ENCODE measurements at places on chromosomes 3 and 15.

GRCh38 chr15:35603301-35603700 lies 57.3 kb upstream of the DPH6 start:
- DNase-seq, result peak; percentile 85

DNA sequence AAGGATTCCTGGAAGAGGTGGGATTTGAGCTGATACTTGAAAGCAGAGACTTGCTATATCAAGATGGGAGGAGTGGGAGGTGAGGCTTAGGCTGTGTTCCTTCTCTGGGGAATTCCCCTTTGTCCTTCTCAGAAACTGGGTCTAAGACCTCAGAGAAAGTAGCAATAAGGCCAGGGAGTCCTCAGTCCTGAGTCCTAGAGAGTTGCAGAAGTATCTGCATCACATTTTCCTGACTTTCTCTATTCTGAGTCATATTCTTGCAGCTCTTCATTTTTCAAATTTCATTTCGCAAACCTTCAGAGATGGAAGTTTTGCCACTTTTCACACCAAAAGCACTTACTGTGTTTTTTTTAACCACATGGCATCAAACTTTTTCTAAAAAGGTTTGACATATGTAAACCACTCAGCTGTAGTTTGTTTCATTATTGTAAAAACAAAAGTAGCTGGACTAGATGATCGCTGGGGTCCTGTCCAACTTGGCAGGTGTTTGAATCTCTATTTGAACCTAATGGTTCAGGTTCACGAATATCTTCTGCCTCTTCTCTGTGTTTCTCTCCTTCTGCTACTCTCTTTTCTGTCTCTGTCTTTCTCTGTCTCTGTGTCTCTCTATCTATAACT lies 21.3 kb downstream of the COLQ start:
- DNase-seq, result peak; percentile 24

DNA sequence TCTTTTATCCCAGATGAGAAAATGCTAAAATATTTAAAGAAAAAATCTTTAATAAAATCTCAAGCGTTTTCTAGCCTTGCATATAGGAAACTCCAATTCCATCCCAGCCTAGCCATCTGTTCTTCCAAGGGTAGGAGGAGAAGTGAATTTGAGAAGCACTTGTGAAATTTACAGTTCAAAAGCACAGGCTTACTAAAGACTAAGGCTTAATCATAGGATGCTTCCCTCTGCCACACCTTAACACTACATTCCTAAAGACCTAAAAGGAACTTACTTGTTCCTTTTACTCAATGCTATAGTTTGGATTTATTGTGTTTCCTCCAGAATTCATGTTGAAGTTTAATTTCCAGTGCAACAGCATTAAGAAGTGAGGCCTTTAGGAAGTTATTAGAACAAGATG lies 764.8 kb upstream of the CADM2 start:
- DNase-seq, result no peak

- DNase-seq, result no peak
Measured at GRCh38 chr3:33060609-33061337, 36.2 kb downstream of the GLB1 start.

- DNase-seq, result no peak
Measured at GRCh38 chr15:67415181-67415580, 105.8 kb upstream of the C15orf61 start.

- DNase-seq, result peak; percentile 39
Measured at GRCh38 chr15:62099094-62099601, 32.4 kb downstream of the C2CD4A start.

- no peak for DNase-seq
Measured at GRCh38 chr3:171347301-171348039, 112.7 kb downstream of the TNIK start.

DNA sequence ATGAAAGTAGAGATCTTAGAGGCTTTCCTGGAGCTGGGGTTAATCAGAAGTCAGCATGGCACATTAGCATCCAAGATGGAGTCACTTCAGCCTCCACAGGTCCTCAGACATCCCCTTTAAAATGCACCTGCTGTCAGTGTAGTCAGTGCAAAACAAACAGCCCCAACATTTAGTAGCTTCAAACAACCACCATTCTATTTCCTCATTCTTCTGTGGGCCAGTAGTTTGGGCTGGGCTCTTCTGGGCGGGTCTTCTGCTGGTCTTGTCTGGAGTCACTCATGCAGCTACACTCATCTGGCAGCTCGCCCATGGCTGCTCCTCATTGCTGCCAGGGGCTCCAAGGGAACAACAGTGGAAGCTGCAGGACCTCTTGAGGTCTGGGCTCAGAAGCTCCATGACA lies 99.9 kb downstream of the TLE3 start:
- DNase-seq, result peak; percentile 29

- no peak for DNase-seq
Measured at GRCh38 chr15:40550341-40551037, 14.4 kb downstream of the CCDC32 start.

- no peak for DNase-seq
Measured at GRCh38 chr3:38533285-38533976, 37.3 kb downstream of the EXOG start.

GRCh38 chr15:33985287-33985686 lies 17.0 kb downstream of the CHRM5 start:
- DNase-seq, result peak; percentile 98

- DNase-seq, result peak; percentile 33
Measured at GRCh38 chr15:39242345-39242744, 338.5 kb upstream of the THBS1 start.

DNA sequence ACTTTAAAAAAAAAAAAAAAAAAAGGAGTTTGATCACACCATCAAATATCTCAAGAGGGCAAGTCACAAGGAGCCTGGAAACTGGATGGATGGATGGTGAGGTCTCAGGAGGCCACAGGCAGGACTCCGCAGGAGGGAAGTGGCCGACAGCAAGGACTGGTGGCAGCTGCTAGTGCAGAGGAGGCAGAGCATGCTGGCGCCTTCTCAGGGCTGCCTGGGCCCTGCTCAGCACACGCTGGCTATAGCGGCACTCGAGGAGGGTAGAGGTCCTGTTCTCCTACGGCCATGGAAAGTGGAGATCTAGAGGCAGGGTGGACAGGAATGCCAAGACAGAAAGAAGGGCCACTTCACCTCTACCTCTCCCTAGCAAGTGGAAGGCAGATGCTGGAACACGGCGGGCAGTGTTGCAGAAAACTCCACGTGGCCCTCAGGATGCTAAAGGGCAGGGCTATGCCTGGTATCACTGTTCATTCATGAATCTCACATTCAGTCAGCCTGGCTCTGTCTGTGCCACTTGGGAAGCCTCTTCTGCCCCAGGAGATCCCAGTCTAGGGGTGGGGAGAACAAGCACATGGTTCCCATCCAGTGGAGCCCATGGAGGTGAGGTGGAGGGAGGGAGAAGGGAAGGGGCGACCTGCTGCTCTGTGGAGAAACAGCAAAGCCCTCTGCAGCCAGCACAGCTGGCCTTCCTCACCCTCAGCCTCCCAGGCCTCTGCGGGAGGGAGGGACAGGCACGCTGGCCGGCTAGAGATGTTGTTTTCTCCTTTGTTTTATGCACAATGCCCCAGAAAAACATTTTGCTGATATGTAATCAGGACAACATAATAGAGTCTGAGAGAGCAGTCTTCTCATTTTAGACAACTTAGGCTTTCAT lies 71.0 kb downstream of the OXNAD1 start:
- no peak for DNase-seq

GRCh38 chr3:54443561-54444161 lies 321.3 kb downstream of the CACNA2D3 start:
- no peak for DNase-seq

DNA sequence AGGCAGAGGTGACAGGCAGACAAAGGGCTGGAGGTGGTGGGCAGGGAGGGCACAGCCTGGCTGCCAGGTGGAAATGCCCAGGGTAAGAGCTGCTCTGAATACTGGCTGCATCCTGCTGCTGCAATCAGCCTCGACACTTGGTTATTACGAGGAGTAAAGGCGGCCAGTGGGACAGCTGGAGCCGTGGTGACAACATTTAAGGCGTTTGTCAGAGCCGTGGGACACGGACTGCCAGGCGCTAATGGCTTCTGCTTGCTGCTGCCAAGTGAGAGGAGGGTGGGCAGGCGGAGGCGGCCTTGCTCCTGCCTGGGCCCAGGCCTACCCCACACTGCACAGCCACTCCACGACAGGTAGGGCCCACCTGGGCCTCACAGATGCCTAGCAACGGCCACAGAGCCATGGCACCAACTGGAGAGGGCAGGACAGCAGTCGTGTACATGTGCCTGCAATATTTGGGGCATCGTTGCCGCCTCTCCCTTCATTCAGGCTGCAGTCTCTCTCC lies 49.2 kb upstream of the TMEM115 start:
- no peak for DNase-seq
